ENCODE measurements at places on chromosomes 2 and 18.

- DNase-seq: no peak
These were observed 470.1 kb downstream of the DLGAP1 start for GRCh38 chr18:3985020-3985419.

DNA sequence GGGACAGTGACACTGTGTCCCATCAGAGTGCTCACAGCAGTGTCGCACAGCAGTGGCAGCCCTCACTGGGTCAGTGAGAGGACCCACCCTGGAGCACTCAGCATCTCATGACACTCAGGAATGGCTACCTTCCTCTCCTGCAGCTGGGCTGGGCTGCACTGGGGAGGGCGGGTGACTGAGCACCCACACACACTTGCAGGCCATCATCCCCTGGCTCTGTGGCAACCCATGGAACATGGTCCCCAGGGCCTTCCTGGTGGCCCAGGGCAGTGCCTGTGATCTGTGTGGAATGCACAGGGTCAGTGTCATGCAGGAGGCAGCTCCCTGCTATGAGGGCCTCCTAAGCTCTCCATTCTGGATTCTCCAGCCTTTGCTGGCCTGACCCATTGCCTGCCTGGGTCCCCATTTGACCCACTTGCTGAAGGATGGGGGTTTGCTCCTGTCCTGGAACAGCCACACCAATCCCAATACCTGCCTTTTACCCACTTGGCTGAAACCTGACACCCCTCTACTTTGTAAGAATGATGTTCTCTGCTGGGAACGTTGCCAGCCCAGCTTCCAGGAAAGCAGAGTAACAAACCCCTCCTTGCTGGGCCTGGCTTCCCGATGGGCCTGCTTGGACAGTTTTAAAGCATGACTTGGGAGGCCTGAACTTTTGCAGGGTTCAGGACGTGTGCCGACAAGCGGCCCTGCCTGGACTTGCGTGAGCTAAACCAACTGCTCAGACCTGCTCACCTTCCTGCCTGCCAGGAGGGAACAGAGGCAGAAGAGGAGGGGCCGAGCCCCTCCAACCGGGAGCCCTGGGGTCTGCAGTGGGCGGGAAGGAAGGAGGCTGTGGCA lies 13.7 kb downstream of the HS6ST1 start:
- no peak for DNase-seq

GRCh38 chr18:39825485-39826150 lies 2129.4 kb upstream of the PIK3C3 start:
- no peak for DNase-seq

DNA sequence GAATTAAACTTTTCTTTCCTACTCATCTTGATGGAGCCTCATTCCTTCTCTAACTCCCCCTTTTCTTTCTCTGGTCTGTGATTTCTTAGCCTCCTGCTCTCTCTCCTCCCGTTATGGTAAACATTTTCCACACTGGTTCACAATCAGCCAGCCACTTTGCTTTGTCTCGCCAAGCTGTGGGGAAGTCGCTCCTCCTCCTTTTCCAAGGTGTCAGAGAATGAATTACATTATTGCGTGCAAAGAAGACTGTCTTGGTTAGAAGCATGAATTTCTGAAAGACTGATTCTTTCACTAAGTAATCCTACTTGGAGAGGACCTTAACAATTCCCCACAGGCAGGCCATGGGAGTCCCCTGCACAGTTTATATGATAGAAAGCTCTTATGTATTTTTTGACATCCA lies 46.1 kb downstream of the RASGRP3 start:
- DNase-seq: no peak

DNA sequence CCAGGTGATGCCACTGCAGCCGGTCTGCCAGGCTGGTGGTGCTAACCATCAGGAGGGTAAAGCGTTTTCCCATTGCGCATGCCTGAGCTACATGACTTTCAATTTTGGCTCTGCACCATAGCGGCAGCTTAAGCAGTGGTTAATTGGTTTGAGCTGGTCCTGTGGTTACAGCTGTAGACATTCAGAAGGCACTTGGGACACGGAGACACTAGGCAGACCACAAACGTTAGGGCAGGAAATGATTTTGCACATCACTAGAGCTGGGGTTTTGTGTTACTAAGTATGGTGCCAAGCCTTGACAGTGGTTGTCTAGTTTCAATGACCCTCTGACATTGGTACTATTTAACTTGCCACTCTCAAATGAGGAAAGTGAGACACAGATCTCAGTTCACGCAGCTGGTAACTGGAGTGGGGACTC lies 28.9 kb upstream of the CNOT11 start:
- DNase-seq: no peak

- no peak for DNase-seq
These were observed 69.8 kb downstream of the CDH19 start for GRCh38 chr18:66534110-66534509.

DNA sequence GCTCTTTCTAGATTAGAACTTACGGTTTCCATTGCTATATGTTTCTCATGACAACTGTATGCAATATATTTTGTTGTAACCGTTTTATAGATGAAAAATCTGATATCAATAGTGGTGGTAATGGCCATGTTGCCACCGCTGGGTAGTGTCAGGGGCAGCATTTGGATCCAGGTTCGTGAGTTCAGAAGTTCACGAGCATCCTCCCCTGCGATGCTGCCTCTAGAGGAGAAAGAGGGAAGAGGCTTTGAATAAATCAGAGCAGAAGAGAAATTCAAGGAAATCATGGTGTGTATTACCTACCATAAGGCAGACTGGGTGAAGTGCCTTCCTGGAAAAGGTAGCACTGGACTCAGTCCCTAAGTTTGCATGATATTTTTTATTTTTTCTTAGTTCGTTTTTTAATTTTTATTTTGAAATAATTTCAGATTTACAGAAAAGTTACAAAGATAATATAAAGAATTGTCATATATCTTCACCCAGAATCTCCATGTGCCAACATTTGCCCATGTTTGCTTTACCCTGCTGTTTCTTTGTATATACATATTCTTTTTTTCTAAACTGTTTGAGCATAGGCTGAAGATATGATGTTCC lies 3.3 kb upstream of the ZBTB7C start:
- no peak for DNase-seq

DNA sequence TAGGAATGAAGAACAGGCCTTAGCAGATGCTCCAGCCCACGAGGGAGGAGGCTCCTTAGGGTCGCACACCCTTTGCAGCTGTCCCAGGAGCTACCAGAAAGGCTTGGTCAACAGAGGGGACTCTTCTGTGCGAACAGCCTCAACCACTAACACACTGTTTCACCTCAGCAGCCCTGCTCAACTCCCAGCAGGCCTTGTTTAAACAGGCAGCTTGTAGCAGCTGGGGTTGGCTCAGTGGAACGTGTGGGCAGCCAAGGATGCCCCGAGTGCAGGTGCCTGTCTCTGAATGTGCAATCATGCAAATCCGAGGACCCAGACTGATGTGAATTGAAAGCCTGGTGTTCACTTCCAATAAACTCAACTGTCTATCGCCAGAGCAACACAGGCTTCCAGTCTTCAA lies 88.7 kb upstream of the CXCR4 start:
- DNase-seq: no peak

- no peak for DNase-seq
These were observed 11.4 kb downstream of the PECR start for GRCh38 chr2:216070195-216070594.

- DNase-seq: no peak
These were observed 45.5 kb downstream of the EML4 start for GRCh38 chr2:42214669-42215068.

- no peak for DNase-seq
These were observed 54.6 kb upstream of the PHLPP1 start for GRCh38 chr18:62660691-62661090.

GRCh38 chr18:60445341-60445740 lies 72.8 kb upstream of the MC4R start:
- DNase-seq: no peak

DNA sequence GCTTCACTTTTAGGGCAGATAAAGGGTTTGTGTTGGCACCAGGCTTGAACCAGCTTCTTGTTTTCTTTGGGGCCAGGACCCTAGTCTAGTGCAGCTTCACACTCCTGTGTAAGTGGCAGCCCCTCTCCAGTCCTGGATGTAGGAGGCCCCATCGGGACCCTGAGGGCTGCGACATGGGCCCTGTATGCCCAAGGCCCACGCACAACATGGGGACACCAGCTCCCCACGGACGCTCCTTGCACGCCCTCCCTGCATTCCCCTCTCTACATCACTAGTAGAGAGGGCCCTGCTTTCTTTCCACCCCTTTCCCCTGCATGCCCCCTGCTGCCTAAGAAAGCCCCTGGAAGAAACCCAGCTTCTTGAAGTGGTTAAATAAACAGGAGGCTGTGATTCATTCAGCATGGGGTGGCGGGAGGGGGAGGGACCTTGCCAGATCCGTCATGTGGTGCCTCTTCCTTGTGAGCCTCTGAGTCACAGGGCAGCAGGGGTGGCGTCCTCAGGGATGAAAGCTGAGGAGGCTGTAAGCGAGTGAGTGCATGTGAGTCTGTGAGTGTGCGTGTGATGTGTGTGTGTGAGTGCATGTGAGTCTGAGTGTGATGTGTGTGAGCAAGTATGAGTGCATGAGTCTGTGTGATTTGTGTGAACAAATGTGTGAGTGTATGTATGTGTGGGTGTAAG lies 42.5 kb downstream of the COPS8 start:
- peak; percentile 95 for DNase-seq

DNA sequence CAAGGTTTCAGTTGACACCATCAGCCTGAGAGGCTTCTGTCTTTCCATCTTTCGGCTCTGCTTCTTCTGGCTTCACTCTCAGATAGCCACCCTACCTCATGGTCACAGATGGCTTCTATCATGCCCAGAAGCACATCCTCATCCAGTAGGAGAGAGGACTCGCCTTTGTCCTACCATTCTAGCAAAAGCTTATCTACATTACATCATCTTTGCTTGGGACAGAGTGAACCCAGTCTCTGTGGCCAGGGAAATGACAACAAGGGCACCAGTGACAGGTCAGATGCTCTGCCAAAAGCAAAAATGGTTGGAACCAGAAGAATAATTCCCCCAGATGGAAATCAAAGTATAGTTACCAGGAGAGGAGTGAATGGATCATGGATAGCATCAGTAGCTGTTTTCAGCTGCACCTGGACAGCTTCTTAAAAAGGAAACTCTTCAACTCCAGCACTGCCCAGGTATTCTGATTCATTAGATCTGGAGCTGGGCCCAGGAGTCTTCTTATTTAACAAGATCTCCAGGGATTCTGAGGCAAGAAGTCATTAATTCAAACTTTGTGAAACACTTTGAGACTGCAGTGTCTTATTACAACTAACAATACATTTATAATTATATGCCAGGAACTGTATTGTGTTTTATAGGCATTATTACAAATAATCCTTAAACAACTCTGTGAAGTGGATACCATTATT lies 257.7 kb upstream of the UBE2E3 start:
- DNase-seq: no peak

DNA sequence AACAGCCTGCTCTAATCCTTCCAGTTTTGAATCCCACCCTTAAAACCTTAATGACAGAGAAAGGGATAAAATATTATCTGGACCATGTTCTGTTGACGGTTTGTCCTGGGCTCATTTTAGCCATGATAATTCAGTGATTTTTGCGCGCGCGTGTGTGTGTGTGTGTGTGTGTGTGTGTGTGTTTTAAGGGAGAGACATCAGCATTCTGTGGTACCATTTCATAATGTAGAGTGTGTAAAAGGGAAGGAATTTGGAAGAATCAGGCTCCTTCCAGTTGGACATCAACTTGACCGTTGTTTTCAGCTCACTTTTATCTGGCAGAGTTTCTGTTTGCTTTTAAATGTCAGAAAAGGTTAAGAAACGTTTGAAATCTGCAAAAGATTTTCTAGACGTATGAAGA lies 535.5 kb downstream of the TNS1 start:
- no peak for DNase-seq

DNA sequence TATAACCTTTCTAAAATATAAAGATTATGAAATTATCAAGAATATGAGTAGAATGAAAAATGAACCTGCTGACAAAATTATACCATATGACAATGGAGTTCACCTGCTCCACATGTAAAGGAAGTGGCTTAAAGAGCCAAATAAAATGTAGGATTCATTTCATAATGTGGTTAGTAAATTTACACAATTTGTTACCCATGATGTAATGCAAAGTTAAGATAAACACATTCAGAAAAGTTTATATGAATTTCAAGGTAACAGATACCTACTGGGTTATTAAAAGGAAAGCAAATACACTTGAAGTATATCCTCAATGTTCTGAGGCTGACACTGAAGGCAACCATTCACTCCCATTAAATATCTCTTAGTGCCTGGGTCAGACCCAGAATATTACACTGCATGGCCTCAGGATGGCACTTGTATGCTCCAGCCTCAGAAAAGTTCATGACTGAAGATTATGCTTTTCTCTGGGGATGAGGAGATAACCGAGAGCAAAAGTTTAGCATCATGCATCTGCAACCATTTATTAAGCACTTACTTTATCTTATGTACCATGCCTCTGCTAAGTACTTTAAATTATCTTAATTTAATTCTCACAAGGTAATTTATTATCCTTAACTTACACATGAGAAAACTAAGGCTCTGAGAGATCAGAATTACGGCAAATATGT lies 6.2 kb downstream of the STRN start:
- no peak for DNase-seq

DNA sequence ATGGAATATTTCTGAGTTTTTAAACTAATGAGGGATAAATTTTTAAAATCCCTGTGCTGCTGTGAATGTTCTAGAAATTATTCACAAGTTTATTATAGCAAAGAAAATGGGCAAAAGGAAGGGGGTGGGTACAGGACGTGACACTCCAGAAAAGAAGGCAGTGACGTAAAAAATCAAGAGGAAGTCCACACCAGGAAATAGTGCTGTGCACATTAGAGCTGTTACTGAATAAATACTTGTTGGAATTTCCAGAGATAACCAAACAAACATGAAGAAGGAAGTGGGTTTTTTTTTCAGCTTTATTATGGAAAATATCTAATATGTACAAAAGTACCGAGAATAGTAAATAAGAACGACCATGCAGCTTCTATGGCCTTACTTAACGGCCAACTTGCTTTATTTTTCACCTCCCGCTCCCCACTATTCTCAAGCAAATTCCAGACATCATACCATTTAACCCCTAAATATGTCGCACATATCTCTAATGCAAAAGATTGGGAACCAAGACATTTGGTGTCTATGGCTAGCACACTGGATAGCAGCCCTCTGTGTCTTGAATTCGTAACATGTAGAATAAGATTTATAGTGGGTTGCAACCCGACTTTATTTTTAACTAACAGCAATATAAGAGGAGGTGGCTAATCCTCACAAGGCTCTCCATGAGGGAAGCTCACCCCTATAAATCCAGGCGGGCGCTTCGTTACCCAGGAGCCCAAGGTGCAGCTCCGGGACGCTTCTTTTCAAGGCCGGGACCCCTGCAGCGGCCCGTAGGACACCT lies 580 bp upstream of the NDUFV2 start:
- no peak for DNase-seq

GRCh38 chr18:53886058-53886457 lies 338.4 kb downstream of the MBD2 start:
- no peak for DNase-seq
